RKO (cell line): ENCODE measurements at places on chromosomes 16 and 17.
A peak's percentile ranks its signal among the peaks of the same experiment; 100 is the strongest.

DNA sequence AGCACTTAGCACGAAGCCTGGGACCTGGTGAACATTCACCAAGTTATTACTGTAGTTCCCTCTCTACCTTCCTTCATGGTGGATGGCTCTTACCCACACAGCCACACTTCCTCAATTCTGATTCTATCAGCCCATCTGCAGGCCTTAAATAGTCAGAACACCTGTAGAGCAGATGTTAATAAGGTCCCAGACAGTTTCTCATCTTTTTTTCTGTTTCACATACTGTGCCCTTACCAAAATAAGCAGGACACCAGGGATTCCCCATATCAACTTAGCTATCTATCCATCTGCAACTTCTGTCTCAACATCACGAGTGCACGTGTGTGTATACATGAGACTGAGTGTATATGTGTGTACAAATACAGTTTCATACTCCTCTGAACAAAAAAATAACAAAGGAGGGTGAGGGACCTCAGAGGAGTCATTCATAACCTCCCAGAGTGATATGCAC is 2.8 kb downstream of the RECQL5 start:
- DNase-seq: no peak

DNA sequence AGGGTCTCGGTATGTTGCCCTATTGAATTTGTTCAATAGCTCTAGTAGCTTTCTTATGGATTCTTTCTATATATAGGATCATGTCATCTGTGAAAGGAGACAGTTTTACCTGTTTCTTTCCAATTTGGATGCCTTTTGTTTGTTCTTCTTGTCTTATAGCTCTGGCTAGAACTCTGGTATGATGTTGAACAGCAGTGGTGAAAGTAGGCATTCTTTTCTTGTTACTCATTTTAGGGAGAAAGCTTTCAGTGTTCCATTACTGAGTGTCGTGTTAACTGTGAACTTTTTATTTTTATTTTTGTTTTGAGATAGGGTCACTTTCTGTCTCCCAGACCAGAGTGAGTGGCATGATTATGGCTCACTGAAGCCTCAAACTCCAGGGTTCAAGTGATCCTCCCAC is 21.2 kb downstream of the EFCAB5 start:
- peak; percentile 5 for DNase-seq

DNA sequence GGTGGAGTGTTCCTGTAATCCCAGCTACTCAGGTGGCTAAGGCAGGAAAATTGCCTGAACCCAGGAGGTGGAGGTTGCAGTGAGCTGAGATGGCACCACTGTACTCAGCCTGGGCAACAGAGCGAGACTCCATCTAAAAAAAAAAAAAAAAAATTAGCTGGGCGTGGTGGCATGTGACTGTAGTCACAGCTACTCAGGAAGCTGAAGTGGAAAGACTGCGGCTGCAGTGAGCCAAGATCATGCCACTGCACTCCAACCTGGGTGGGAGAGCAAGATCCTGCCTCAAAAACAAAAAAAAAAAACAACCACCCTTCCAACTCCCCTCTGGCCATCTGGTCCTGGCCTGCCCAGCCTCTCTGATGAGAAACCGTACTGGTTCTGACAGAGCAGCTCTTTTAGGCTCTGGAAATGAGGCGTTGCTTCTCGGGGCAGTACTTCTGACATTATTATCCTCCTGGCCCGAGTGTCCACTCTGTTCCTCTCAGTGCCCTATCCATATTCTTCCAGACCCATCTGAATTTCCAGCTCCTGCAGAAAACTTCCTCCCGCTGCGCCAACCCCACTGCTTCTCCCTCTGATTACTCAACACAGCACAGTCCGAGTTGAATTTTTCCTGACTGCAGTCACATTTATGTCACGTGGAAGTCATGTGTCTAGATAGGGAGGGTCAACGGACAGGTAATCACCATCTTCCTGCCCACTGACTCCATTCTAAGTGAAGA is 13.3 kb downstream of the GGA2 start:
- DNase-seq: no peak

DNA sequence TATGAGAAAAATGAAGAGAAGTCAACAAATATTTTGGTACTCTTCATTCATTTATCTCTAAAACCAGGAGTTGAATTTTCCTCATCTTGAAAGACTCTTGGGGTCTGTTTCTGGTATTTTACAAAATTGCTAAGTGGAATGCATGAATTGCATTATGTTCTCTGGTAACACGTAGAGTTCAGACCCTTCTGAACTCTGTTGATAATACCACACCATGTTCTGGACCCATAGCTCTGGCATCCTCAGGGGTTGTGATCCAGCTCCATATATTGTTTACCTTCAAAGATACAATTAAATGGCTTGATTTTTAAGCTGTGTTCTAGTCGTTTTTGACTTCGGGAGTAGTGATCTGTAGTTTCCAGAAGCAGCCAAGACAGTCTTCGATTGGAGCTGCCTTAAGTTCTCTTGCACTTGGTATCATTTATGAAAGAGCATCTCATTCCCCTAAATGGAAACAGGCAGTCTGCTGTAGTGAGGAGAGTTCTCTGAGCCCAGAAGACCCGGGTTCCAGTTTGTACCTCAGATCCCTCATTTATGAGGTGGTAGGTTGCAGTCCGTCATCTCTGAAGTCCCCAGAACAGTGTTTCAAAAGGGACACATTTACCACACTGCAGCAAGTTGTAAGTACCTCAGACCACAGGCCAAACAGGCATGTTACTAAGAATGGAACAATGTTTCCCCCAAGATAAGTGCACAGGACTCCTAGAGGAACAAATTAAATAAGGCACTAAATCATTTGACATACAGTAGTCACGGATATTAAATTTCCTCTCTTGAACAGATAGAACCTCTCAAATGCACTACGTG is 9.6 kb downstream of the PSMD7 start:
- no peak for DNase-seq

DNA sequence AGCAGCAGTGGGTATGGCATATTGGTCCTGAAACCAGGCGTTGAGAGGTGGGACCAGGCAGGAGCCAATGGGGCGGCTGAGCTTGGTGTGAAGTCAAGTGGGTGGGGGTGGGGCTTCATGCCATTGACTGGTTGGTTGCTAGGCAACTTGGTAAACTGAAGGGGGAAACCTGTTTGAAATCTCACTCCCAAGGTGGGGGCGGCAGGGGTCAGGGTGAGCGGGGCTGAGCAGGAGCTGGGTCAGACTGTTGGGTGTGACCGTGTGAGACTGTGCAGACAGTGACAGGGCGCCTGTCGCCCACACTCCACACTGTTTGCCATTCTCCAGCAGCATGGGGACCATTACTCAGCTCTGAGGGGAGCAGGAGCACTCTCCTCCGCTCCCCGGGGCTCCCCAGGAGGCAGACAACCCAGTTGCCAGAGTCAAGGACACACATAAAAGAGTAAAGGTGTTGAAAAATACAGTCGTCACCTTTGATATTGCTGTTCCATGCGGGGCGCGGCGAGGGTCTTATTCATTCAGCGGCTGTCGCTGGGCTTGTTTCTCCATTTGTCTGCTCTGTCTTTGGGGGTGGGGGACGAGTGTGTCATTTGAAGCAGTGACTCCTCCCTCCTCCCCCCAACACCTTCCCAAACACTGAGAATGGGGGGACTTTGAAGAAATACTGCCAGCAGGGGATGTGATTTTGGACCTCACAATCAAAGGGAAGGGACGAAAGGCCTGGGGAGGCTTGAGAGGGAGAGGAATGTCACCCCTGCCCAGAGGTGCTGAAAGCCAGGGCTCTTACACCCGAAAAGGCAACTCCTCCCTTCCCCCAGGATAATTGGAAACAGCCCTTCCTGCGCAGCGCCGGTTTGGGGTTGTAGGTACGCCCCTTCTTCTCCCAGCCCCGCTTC is 1.2 kb upstream of the EFNB3 start:
- peak; percentile 32 for DNase-seq

GRCh38 chr16:80023865-80024264 is 423.3 kb upstream of the MAF start:
- no peak for DNase-seq

DNA sequence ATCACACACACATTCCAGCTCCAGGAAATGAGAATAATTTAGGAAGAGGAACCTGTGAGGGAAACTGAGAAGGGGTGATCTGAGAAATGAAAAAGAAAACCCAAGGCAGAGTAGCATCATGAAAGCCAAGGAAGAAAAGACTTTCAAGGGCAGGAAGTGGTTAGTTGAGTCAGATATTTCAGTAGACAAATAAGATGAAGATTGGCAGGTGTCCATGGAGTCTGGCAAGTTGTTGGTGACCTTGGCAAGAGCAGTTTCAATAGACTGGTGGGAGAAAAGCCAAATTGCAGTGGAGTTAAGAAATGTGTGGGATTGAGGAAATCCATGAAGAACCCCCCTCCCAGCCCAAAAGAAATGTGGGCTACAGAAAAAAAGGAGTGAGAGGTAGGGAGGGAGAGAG is 10.7 kb downstream of the GNAO1 start:
- no peak for DNase-seq

DNA sequence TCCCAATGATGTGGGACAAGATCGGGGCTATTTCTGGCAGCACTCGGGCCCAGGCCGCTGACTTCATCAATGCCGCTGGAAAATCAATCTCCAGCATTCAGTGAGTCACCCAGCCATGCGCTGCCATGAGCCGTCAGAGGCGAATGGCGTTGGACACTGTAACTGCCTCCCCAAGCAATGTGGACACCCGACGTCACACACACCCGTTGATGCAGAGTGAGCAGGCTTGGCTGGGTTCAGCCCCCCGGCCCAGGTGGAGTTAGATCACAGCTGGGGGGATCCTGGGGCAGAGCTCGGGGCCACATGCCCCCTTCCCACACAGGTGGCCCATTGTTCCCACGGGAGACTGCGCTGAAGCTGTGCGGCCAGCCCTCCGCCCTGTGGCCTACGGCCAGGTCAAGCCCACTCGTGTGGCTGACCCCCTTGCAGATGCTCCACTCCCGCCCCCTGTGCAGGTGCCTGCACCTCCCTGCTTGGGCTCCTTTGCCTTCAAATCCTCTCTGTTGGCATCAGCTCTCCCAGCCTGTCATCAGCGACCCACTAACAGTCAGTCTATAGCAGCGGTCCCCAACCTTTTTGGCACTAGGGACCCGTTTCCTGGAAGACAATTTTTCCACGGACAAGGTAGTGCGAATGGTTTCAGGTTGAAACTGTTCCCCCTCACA is 89.9 kb downstream of the TBC1D16 start:
- no peak for DNase-seq

DNA sequence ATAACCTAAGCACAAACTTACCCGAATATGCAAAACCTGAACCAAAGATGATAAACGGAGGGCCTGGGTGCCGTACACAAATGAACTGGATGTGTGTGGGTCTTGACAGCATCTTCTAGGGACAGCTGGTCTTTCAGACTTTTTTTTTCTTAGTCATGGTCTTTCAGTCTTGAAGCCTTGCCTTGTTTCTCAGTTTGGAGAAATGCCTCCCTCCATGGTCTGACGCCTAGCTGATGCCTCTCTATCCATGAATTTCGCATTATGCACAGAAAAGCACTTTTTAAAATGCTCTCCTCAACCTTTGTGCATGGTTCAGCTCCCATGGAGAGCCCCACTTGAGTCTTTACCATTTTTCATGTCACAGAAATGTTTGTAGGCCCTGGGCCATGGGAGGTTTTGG is 52.8 kb upstream of the LYRM9 start:
- no peak for DNase-seq

DNA sequence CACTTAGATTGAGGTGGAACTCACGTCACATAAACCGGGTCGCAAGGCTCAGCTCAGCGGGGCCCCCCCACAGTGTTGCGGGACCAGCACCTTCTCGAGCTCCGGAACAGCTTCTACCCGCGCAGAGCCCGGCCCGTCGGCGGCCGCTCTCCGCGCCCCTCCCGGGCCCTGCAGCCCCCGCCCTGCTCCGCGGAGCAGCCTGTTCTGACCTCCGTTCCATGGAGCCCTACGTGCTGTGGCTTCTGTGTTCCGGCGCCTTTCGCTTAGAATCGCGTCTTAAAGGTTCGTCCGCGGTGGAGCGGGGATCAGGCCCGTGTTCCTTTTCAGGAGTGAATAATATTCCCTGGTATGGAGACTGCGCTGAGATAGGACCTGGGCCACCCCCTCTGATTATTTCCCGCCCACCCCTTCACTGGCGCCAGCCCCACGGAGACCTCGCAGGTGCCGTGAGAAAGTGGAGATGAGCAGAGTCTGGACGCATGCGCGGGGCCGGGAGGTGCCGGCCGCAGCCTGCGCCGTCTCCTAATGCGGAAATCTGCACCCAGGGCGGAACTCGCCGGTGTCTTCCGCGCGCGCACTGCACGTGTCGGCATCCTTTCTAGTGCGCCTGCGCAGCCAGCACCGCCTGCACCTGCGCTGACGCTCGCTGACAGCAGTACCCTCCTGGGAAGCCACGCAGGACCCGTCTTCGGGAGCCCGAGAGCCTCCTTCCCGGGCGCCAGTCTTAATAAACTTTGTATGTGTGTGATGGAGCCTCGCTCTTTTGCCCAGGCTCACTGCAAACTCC is 30.9 kb downstream of the ZNF778 start:
- DNase-seq: no peak

DNA sequence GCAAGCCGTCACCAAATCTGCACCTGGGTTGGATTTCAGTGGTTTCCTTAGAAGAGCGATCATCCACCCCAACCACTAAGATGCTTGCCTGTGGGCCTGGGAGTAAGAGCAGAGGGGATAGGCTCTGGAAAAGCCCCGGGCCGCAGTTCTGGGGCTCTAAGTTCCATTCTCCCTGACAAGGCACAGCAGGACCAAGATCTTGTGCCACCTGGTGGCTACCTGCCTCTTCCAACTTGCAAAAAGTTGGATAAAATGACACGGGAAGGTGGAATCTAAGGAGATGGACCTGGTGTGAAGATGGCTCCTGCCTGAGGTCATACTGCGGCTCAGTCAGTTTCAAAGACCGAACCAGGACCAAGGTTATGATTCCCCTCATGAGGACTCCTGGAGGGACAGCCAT is 42.3 kb downstream of the ABCC12 start:
- DNase-seq: no peak

DNA sequence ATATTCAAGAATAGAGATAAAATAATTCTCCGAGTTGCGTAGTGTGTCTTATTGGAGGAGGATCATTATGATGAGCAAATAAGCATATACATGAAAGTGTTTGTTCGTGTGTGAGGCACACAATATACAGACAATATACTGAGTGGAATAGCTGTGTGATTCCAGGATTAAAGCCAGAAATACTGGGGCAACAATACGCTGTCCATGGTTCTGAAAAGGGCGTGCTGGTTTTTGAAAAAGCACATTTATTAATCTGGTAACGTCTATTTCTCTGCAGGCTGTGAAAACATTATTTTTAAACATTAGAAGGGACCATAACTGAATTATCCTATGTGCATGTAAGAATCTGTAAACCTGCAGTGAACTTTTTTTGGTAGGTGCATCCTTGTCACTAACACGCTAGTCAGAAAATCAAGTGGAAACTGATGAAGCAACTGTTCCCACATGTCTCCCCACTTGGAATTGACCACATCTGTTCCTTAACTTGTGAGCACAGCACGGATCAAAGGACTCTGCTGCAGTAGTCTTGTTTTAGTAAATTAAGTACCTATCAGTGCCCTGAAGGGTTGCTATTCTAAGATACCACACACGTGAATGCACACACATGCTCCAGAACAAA is 346.0 kb downstream of the GRIN2A start:
- DNase-seq: peak; percentile 39

DNA sequence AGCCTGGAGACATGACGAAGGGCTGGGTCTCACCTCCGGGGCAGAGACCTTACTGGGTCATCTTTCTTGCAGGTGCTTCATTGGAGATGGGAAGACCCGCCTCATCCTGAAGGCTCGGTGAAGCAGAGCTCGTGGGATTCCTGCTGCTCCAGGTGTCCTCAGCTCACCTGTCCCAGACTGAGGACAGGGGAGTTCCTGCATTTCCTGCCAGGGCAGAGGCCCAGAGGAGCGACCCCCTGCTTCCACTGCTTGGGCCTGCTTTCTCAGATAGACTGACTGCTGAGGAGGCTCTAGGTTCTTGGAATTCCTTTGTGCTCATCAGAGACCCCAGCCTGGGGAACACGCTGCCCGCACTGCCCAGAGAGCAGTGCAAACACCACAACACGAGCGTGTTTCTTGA is 11.6 kb downstream of the AQP8 start:
- DNase-seq: no peak
